ENCODE measurements at places on chromosomes 16 and 17.

DNA sequence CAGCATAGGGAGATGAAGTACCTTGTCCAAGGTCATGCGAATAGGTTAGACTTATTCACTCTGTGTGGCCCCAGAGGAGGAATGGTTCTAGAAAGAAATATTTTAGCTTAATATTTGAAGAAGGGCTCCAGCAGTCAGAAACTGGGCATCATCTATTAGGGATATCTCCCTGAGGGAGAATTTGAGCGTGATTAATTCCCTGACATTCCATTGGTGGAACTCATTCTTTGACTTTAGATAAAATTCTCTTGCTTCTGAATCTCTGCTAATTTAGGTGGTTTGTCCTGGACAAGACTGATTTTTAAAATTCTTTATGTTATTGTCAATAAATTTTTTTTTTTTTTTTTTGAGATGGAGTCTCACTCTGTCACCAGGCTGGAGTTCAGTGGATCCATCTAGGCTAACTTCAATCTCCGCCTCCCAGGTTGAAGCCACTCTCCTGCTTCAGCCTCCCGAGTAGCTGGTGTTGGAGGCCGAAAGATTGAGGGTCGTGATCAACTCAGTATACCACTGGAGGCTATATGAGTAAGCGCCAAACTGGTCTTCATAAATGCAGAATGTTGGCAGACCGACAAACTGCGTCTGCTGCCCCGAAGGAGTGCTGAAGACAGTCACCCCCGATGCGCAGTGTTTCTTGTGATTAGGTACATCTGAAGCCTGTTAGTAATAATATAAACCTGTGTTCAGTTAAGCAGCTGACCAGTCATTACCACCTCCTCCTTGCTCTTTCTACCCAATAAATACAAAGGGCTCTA lies 267.9 kb upstream of the HSBP1 start:
- DNase-seq: no peak

DNA sequence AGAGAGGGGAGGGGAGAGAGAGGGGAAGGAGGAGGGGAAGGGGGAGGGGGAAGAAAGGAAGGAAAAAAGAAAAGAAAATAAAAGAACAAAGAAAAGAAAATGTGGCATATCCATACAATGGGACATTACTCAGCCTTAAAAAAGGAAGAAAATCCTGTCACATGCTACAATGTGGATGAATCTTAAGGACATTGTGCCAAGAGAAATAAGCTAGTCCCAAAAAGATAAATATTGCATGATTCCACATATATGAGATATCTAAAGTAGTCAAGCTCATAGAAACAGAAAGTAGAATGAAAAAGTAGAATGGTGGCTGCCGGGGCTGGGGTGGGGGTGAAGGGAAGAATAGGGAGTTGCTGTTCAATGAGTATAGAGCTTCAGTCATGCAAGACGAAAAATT lies 40.4 kb downstream of the CNGB1 start:
- DNase-seq: no peak

- no peak for DNase-seq
These were observed 10.4 kb upstream of the DYNLL2 start for GRCh38 chr17:58072862-58073261.

GRCh38 chr17:35130392-35130791 lies 9.0 kb downstream of the FNDC8 start:
- DNase-seq: no peak

All from breast epithelium (tissue), 4 donors.